ENCODE measurements at places on chromosomes 3 and 15.
A peak's percentile ranks its signal among the peaks of the same experiment; 100 is the strongest.

DNA sequence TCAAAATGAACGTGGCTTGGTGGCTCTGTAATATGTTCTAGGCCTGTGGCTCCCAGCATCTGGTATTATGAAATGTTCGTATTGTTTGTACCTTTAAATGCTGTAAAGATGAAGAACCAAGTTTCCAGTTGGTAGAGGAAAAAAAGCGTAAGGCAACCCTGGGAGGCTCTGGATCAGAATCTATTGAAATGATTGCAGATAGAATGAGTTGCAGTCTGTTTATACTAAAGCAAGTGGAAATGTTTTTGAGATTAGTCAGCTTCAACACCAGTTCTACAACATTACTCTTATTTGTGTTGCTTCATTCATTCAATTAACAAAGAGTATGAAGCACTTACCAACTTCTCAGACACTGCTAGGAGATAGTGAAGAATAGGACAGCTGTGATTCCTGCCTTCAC is 5.3 kb downstream of the ARL6IP5 start:
- no peak for DNase-seq

DNA sequence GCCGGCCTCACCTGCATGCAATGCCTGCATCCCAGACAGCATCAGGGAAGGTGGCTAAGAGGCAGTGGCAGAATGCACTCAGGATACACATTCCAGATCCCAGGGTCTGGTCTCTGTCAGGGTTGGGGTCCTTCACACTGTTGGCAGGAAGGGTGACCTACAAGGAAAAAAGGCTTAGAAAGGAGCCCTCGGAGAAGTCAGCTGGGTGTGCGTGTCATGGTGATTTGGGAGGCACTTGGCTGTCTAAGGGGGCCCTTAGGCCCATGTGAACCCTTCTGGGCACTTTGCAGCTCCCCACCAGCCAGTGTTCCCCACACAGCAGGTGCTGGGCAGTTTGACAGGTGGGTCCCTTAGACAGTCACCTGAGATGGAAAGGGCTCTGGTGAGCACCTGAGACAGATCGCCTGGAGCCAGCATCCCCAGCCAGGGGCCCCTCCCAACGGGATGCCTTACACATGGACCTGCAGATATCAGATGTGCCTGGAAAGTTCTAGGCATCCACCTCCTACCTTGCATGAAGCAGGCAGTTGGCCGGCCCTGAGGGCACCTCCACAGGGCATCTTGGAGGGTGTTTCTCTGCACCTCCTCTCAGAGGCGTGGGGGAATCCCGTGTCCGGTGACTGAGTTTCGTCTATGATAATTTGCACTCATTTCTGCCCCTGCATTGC is 131.6 kb downstream of the LRRK1 start:
- DNase-seq = no peak

DNA sequence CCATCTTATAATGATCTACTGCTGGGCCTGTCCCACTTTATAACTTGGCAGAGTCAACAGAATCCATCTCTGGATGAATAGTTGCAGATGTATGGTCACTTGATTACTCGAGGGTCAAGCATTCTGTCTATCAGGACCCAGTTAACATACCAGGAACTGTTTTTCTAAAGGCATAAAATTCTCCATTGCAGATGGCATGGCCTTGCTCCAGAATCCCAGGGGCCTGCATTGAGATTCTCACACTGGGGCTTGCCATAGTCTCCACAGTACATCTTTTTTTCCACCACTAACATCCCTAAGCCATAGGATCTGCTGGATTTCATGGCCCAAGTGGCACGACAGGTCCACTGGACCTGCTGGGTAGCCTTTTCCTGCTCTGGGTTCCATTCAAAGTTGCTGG is 68.5 kb upstream of the CACNA1D start:
- no peak for DNase-seq

GRCh38 chr3:177362626-177363025 is 165.3 kb upstream of the TBL1XR1 start:
- no peak for DNase-seq

- DNase-seq = peak; percentile 39
These were observed 75.0 kb downstream of the STARD9 start for GRCh38 chr15:42650208-42651066.

GRCh38 chr3:6605227-6605626 is 255.7 kb upstream of the GRM7 start:
- DNase-seq = no peak

DNA sequence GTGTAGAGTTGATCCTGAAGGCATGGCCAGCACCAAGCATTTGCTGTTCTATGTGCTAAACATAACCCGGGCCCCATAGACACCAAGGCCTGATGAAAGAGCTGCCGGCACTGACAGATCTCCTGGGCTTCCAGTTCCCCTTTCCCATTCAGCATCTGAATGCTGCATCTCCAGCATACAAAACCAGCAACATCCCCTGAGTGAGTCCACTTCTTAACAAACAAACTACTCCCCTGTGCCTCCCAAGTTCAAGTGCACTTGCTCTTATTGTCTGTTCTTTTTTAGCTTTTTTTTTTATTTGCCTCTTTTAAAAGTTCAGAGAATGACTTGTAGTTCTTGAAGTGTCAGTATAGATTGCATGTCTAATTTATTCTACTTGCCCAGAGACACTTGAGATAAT is 156.0 kb downstream of the EDEM1 start:
- no peak for DNase-seq

- no peak for DNase-seq
These were observed 9.5 kb downstream of the ANAPC13 start for GRCh38 chr3:134476306-134476705.

GRCh38 chr15:85582131-85583079 is 202.0 kb downstream of the AKAP13 start:
- peak; percentile 60 for DNase-seq

- no peak for DNase-seq
These were observed 92.3 kb downstream of the PPARG start for GRCh38 chr3:12381199-12381598.

- DNase-seq = no peak
These were observed 202.7 kb downstream of the OXSM start for GRCh38 chr3:25992606-25993005.

- DNase-seq = no peak
These were observed 28.8 kb upstream of the UACA start for GRCh38 chr15:70792171-70792573.

- DNase-seq = no peak
These were observed 77.4 kb downstream of the CHCHD6 start for GRCh38 chr3:126781406-126781805.

DNA sequence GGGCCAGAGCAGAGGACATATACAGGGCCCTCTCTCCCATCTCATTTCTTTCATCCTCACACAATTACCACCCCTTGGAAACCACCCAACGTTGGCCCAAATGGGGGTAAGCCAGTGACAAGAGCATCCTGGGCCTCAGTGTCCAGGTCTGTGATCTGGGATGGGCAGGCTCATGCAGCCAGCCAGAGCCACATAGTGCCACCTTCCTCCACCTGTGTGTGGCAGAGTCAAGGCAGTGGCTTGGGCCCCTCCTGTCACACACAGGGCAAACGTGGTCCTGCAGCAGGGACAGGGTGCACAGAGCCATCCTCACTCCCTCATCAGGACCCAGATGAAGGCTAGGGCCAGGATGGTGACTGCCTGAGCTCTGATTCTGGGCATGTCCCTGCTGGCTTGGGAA is 2.3 kb upstream of the MYL3 start:
- no peak for DNase-seq

GRCh38 chr3:185758912-185759311 is 65.9 kb downstream of the IGF2BP2 start:
- DNase-seq = no peak

DNA sequence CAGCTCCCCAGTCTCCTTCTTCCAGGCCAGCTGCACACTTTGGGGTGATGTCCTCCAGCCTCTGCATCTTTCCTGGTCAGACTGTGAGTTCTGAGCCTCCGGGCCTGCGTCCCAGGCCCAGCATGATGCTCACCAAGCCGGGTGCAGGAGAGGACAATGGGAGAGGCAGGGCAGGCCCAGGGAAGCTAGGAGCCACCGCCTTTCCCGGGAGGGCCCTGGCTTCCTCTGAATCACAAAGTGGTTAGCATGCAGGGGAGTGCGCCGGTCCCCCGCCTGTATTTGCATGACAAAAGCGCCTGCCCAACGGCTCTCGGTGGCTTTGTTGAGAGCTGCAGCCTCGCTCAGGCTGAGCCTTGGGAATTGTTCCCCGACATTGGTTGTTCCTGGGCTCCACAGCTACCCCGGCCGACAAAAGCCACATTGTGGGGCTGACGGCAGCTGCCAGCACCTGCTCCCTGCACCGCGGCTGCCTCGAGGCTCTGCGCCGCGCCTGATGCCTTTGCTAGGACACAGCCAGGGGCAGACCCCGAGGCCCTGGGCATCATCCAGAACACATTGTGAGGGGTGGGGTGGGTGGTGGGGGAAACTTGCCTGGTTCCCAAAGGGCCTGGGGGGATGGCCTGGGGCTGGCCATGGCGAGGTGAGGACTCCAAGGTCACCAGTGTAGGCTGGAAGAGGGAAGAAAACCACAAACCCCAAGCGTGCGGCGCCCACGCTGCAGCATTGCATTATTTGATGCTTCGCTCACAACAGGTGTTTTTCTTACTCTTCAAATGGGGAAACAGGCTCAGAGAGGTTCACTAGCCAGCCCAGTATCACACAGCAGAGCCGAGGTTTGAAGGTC is 20.0 kb upstream of the KLF13 start:
- no peak for DNase-seq

- no peak for DNase-seq
These were observed 74.7 kb downstream of the BTD start for GRCh38 chr3:15676259-15676658.

GRCh38 chr3:46477756-46478155 is 13.1 kb upstream of the LTF start:
- no peak for DNase-seq

GRCh38 chr3:133717424-133717823 is 28.8 kb upstream of the TF start:
- DNase-seq = no peak

DNA sequence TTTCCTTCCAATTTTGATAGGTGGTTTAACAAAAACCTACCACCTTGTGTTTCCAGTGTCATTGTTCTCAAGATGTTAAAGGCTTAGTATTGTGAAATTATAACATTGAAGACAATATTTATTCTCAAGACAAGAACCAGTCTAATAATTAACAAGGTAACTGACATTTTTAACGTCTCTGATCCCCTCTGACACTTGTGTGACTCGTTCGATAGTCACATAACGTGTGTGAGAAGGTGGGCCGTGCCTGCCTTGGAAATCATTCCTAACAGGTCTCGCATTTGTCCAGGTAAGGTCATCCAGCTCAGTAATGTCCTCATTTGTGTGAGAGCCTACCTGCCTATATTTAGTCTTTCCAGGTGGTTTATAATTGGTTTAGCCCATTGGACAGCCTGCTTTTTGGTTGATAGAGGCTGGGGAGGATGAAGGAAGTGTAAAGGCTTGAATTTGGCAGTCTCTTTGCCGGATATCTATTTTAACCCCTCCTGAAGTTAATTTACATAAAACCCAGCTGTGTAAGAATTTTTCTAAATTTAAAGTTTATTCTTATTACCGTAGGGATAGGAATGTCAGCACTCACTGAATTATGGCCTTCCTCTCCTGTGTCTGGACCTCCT is 94.4 kb downstream of the AKAP13 start:
- no peak for DNase-seq

DNA sequence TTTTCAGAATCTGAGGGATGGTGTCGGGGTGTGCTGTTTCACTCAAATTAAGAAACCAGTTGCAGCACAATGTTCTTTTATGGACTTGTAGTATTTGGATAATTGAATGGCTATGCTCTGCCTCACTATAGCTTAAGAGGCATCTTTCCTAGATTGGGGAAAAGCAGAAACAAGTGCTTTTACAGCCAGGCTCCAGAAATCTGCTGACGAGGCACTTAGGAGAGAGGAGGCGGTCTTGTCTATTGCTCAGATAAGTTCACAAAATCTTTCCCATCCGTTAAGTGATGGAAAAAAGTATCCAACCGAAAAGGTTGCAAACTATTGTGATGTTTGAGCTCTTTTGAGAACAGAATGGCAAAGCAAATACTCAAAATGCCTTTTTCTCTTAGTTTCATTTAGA is 336.1 kb upstream of the RARB start:
- DNase-seq = no peak

DNA sequence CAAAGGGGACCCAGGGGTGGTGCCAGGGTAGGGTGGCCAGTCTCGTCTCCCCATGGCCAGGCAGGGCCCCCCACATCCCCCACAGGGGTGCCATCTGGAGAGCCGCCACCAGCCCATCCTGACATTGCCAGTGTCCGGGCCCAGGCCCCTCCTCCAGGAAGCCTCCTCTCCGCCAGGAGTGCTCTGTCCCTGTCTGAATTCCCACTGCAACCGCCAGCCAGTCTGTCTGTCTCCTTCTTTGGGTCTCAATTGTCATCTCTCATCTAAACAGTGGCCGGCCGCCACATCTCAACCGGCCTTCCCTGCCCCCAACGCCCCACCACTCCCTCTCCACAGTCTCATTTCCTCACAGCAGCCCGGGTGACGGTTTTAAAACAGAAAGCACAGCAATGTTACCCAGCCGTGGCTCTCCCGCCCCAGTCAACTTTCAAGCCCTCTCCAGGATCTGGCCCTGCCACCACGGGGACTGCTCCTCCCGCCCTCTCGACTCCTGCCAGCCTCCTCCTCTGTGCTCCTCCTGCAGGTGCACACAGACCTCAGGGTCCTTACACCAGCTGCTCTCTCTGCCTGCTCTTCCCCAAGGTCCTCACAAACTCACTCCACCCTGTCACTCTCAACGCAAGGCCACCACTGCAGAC is 57.0 kb downstream of the IQSEC1 start:
- DNase-seq = peak; percentile 60

DNA sequence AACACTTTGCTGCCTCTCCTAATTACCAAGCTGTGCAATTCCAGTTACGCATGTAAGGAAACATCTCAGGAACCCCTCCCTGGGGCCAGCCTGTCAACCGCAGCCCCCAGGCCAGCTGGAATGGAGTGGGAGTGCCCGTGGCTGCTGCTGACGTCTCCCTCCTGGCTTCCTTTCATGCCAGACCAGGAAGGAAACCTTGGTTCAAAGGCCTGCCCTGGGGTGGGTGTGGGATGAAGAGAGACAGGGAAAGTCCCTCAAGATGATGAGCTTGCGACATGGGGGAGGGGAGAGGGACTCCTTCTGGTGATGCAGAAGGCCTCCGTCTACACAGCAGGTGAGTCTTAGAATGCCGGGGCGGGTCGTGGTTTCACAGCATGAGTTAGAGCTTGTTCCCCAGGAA is 11.4 kb upstream of the CYP11A1 start:
- no peak for DNase-seq

GRCh38 chr3:83971666-83972065 is 987.1 kb upstream of the CADM2 start:
- DNase-seq = no peak

DNA sequence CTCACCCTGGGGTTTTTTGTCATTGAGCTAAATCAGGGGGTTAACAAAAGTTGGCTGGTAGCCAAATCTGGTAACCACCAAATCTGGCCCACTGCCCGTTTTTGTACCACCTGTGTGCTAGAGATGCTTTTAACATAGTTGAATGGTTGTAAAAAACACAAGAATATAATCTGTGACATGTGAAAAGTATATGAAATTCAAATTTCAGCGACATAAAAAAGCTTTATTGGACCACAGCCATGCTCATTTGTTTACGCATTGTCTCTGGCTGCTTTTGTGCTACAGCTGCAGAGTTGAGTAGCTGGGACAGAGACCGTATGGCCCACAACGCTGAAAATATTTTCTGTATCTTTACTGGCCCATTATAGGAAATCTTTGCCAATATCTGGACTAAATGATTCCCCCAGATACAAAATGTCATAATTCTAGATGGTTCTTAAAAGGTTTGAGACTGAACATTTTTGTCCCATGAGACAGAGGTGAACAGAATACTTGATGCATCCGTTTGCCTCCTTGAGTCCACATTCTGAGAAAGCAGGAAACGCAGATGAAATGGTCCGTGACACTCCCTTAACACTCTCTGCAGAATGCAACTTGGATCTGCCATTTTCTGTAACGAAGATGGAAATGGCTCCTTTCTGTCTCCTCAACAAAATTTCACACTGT is 120.9 kb upstream of the PDZRN3 start:
- DNase-seq = no peak

- DNase-seq = no peak
These were observed 8.3 kb downstream of the MSL2 start for GRCh38 chr3:136187868-136188267.

Measured in stimulated activated naive CD4-positive, alpha-beta T cell (primary cell).